ENCODE measurements at places on chromosomes 13 and 19.

DNA sequence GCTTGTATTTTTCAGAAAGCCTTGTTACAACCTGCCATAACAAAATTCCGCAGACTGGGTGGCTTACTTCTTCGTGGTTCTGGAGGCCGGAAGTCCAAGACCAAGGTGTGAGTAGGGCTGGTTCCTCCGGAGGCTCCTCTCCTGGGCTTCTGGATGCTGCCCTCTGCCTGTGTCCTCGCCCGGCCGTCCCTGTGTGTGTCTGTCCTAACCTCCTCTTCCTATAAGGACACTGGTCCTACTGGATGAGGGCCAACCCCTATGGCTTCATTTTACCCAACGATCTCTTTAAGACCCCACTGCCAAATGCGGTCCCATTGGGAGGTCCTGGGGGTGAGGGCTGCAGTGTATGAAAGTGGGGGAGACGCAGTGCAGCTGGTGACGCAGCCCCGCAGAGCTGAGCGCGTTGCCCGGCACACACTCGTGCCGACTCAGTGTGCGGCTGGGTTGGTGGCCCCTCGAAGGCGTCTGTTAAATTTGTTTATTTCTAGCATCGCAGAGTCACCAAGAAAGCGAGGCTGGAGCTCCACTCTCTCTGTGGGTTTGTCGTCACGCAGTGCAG, 116.7 kb downstream of the SOX1 start:
- DNase-seq = no peak

DNA sequence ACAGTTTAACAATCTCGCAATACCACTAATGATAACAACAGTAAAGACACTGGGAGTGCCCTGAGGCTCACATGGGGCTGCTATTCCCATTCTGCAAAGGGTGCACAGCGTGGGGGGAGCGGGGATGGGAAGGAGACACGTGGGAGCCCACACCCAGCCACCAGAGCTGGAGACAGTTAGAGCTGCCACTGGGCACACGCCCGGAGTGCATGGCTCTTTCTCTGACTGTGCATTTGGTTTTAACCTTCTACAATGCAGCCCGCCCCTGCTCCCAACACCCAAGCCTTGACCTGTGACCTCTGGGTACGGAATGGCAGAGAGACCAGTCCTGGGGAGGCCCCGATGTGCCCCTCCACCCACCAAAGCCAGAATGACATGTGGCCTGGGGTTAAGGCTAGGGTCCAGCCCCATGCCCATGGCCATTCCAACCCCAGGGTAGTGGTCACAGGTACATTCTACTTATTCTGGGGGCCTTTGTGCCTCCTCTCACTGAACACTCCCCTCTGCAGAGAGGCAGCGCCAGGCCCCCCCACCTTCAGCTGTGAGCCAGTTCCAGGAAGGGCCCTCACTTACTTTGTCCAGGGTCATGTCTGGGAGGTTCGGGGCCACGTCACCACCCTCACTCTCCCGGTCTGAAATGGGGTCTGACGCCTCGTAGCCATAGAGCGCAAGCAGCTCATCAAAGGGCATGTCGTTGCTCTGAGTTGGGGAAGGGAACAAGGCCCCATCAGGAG, 17.1 kb downstream of the MIER2 start:
- DNase-seq = no peak

DNA sequence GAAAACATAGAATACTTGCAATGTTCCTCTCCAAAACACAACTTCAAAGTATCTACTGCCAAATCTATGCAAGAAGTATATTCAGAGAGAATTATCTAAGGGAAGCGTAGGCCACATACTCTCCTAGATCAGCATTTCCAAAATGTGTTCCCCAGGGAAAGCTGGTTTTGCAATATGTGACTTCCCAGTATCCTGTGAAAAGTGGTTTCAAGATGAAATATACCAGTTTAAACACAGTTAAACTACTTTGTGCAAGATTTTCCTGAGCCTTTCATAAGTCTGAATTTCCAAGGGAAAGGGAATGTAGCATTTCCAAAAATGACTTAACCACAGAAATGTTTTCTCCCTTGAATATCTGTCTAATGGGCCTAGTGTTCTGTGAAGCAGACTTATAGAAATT, 7.6 kb downstream of the STARD13 start:
- no peak for DNase-seq

- DNase-seq = no peak
Observed at GRCh38 chr13:27847669-27848068, 55.4 kb downstream of the GSX1 start.
